ENCODE measurements at places on chromosomes 1 and 21. TPM values are rescaled to one million over a fixed set of nuclear protein-coding genes. Genes with fewer than 3 reads are reported as not detected.

The HSD11B1 gene
- total RNA-seq: 15.0 TPM

The KCND3 gene
- 14.2 TPM for total RNA-seq

The PATJ gene
- total RNA-seq: 71.2 TPM

DNA sequence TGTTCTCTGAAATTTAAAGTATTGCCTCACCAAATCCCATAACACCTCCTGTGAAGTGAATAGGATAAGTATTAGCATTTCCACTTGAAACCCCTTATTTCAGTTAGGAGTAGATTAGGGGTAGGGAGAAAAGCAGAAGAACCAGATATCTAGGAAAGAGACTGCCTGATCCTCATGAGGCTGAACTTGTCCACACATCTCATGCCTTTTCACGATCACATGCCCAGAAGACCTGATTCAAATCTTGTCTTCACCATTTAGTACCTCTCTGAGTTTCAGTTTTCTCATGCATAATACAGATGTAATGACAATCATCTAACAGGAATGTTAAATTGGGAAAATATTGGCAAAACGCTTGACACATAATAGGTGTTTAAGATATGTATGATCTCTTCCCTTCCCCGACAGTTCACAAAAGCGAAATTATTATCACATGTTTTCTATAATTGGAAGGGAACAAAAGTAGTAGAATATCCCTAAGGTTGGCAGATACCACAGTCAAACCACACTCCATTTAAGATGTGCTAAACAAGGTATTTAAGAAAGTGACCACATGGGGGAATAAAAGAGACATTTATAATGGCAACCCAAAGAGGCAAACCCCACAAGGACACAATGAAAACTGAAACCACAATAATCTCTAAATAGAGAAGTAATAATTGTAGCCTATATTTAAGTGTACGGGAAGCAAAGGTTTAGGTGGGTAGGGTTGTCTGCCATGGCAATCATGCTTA lies 25.2 kb downstream of the GFI1 start:
- no peak for DNase-seq

DNA sequence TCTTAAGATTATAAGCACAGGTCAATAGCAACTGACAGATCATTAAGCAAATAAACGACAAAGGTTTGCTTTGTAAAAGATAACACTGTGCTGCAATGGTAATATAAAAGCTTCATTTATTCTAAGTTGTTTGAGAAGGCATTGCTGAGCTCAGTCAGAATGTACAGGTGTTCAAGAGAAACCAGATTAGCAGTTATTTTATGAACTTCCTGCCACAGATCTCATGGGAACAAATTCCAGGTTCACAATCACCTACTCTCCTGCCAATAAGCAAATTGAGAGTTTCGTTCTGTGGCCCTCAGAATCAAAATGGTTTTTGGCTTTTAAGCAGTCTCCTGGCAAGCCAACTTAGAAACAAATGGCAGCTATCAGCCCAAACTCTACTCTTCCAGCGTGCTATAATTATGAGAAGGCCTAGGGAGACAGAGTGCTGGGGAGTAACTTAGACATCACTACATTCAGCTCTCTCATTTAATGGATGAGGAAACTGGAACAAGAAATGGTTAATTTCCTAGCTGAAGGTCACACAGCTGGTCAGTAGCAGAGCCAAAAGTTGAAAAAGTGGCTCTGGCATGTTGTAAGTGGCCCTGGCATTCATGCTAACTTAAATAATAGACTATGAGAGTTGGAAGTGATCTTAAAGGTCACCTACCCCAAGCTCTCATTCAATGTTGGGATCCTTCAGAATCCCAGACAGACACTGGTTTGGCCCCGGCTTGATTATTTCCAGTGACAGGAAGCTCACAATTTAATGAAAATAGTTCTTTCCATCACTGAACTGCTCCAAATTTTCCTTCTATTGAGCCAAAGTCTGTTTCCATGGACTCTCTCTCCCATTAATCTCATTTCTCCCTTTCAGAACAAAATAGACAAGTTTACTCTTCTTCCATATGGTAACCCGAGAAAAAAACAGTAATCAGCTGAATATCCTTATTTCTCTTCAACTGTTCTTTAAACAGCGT lies 82.6 kb upstream of the EDEM3 start:
- DNase-seq: no peak

DNA sequence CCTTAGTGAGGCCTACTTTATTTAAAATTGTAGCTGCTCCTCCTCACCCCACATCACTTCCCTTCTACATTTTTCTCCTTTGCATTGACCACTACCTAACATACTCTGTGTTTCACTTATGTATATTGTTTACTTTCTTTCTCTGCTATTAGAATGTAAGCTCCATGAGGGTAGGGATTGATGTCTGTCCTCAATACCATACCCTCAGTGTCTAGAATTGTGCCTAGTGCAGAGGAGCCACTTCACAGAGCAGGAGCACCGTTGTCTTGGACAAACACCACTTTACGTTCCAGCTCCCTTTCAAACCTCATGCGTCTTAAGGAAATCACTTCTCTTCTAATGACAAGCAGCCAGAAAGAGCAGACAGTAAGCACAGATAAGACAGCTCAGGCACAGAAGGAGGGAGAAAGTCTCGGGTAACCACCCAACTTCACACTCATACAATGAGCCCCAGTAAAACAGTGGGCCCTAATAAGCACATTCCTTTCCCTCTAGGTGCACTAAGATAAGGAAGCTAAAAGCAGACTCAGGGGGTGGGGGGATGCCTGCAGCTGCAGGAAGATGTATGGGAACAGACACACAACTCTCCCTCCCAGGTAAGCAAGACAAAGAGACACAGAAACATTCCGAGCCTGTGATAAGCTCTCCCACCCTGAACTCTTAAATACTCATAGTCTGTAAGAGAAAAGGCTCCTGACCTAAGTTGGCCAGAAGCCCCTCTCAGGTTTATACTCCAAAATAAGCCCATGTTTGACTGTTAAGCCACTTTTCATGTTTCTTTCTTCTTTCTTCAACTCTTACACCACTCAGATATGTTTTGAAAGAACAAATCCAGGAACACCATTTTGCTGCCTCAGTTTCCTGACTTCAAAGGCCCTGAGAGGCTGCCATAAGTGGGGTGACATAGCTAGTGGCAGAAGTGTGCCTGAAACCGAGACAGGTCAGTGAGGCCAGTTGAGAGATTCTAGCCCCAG lies 7.1 kb upstream of the PLEKHM2 start:
- no peak for DNase-seq

- no peak for DNase-seq
Observed at GRCh38 chr1:69494221-69494620, 73.5 kb upstream of the LRRC7 start.

All from cardiac septum (tissue), 1 donor.